Femur (tissue), 1 donor: ENCODE measurements at places on chromosomes 12 and 14.

- no peak for DNase-seq
Observed at GRCh38 chr14:67729072-67729885, 27.6 kb downstream of the RDH12 start.

DNA sequence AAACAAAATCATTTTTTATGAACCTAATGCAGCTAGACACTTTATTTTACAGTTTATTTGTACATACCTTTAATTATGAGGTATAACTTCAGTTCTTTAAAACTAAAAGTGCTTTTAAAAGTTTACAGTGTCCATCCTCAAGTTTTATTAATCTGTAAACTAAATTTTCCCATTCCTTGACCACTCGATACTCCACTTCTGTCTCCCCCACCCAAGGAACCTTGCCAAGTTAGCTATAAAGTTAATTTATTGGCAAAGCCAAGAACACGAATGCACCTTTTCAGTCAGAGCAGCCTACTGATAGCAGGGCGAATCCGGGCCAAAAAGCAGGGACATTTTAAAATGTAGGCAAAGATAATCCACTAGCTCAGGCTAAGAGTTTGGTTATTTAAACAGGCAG lies 29.6 kb downstream of the NAA30 start:
- no peak for DNase-seq

DNA sequence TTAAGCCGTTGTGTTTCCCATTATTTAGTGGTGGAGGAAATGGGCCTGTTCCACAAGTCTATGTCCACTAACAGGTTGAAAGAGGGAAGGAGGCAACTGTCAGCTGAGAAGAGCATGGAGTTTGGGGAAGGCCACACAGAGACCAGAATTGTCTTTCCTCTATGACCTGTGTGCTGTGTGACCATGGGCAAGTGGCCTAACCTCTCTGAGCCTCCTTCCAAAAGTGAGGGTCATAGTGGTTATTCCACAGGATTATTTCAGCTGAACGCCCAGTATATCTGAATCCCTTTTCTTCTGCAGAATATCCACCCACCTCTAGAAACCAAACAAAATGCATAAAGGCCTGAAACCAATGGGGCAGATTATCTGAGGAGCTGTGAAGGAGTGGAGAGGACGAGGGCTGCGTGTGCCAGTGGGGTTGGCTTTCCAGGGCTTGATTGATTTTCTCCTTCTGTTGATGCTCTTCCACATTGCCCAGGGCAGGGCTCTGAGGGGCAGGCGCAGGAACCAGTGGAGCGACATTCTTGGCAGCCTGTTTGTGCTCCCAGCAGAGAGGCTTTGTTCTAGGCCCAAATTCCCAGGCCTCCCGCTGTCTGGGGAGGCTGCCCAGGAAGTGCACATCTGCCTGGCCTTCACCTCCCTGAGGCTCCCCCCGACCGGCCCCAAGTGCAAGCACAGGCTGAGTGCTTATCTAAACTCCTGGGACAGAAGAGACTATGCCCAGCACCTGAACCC lies 452.7 kb downstream of the BCL11B start:
- DNase-seq = no peak

DNA sequence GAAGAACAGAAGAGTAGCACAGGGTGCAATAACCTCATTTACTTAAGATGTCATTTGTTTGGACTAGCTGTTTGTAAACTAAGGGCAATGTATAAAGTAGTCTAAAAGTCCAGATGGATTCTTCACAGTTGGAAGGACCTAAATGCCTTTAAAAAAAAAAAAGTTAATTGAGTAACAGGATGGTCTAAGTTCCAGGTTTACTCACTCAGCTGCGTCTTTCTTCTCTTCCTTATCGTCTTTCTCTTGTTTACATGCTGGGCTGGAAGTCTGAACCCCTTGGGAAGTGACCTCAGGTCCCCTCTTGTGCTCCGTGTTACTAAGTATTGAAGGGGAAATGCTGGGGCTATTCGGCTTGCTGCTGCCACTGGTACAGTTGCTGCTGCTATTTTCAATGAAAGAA lies 82.5 kb downstream of the SH2B3 start:
- DNase-seq = no peak

GRCh38 chr14:62739647-62740046 lies 305.6 kb downstream of the KCNH5 start:
- no peak for DNase-seq

DNA sequence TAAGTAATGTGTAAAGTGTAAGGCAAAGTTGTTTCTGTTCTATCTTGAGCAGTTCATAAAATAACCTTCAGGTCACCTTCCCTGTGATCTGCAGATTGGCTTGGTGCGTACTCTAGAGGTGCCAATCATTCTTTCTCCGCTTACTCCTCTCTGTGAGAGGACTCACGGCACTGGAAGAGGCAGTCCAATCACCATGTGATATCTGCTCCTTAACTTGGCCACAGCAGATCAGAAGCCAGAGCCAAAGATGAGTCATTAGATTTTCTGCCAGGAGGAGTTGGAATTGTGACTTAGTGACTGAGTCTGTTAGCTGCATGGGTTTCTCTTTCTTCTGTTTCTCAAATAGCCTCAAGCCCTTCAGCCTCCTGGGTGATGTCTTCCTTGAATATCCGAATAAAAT lies 165.5 kb downstream of the SLC41A2 start:
- DNase-seq = peak; percentile 54

- DNase-seq = no peak
Observed at GRCh38 chr12:116384691-116385485, 107.4 kb upstream of the MED13L start.

- no peak for DNase-seq
Observed at GRCh38 chr14:90649557-90650135, 166.6 kb downstream of the TTC7B start.

DNA sequence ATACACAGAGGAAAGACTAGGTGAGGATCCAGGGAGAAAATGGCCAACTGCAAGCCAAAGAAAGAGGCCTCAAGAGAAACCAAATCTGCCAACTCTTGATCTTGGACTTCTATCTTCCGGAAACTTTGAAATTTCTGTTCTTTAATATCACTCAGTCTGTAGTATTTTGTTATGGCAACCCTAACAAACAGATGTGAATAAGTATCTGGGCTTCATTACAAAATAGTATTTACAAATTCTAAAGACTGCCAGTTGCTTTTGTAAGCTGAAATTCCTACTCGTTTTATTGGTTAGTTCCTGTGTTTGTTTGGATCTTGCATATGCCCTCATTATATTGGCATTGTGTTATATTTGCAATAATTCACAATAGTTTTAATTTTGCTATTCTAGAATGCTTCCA lies 143.2 kb upstream of the USP15 start:
- DNase-seq = no peak

DNA sequence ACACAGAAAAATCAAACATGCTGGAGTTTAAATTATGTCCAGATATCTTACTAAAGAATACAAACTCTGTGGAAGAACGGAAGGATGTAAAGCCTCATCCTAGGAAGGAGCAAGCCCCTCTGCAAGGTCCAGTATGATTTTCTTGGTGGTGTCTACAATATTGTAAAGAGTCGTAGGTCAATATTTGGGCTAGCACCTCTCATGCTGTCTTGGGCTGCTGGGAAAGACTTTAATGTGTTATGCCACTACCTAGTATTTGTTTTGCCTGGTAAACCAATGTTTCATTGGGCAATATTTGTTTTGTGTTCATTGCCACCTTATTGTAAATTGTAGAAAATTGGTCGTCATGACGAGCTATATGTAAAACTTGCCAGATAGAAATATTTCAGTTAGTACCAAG lies 26.6 kb downstream of the RESF1 start:
- DNase-seq = no peak

DNA sequence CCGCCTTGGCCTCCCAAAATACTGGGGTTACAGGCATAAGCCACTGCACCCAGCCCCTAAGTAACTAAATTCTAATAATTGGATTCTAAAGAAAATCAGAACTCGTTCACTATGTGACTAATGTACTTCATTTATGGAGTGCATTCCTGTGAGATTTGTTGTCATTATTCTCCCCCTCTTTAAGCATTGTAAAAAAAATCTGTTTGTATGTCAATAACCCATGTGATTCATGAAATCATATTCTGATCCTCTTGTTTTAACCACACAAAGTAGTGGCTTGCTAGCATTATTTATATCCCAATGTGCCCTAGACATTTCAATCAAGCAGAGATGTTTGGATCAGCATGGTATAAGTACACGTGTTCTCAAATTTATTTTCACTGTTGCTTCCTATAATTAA lies 78.2 kb upstream of the OSBPL8 start:
- no peak for DNase-seq

DNA sequence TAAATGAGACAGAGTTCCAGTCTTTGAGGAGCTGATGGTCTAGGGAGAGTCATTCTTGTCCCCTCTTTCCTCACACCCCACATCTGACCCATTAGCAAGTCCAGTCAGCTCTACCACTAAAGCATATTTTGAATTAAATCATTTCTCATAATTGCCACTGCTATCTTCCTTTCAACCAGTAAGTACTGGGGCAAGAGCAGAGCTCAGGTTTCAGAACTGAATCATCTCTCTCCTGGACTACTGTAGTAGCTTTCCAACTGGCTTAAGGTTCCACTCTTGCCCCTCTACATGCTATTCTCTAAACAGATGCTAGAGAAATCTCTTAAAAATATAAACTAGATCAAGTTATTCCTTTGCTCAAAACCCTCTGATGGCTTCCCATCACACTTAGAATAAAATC lies 218.3 kb downstream of the TTC6 start:
- no peak for DNase-seq

DNA sequence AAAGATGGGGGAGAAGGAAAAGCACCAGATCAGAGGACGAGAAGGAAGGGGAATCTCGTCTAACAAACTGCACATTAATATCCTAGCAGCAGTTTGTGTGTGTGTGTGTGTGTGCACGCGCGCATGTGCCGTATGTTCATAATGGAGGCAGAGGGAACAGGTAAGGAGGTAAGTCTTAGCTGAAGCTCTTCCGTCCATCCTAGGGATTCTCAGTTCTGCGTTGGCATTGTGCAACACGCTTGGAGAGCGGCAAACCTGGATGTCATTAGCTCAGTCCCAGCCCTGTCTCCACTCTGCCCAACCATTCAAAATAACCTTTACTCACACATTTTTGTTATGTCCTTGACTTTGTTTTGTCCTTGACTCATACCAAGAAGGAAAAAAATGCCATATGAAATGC lies 1.6 kb upstream of the C1R start:
- DNase-seq = no peak

DNA sequence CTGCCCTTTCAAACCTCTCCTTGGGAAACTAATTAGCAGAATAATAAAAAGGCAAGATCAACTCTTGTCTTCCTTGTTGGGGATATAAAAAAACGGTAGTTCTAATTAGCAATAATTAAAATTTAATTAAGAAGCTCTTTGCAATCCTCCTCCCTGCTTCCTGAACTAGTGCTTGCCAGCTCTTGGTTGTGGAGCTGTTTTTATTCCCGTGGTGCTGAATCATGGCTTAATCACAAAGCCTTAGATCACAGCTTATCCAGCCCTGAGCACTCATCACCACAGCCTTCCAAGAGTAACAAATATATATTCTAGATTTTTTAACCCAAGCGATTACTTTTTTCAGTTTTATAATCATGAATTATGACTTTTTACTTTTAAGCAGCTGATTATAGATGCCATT lies 63.2 kb upstream of the INSM2 start:
- DNase-seq = no peak

DNA sequence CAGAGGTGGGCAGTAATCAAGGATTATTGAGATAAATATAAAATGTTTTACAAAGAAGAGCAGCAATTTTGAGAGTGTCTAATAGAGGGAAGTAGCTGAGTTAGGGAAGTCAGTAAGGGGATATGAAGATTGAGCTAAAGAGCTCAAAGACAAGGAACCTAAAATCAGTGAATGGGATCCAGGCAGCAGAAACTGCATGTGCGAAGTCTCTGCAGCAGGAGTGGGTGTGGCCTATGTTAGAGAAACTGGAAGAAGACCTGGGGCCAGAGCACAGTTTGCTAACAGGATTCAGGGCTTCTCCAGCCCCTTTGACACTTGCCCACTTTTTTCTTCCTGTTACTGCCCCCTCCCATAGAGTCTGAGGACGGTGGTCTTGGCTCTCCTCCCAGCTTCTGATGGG lies 36.3 kb upstream of the PLXNC1 start:
- DNase-seq = no peak

DNA sequence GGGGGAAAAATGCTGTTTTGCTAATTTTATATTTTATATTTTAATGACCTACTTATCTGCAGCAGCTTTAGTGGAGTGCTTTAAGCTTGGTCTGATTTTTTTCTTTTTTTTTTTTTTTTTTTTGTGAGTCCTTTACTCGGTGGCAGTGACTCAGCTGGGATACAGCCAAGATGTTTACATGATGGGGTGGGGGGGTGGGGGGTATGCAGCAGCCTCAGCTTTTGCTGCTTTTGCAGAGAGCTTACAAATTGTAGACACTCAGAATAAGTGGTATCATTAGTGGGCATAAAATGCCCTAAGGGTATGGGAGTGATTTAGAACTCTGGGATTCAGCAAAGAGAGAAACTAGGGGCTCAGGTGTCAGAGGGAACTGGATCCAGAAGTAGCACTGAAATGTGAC lies 38.2 kb upstream of the ARHGAP5 start:
- DNase-seq = no peak

DNA sequence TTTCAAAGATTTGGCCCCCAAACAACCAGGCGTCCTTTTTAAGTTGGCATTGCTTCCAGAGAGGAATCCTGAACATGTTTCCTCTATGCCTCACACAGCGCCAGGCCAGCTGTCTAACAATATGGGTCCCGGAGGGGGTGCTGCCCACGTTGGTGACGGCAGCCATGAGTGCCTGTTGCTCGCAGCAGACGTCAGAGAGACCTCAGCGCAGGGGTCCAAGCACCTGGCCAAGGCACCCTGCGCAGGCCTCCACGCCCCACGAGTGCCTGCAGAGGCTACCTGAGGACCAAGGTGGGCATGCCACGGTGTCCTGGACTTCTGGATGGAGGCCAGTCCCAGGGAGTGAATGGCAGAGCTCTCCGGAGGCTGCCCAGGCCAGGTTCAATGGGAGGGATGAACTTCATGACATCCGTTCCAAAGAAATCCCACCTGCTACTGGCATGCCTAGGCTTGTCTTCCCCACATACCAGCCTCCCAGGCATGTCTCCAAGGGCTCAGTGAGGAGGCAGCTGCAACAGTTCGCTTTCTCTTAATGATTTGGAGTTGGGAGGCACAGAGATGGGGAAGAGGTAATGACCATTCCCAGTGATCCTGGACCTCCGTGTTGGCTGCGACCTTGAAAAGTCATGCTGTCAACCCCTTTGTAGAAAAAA lies 11.6 kb upstream of the FOXN3 start:
- peak; percentile 75 for DNase-seq

GRCh38 chr12:54401119-54401518 lies 16.6 kb upstream of the ZNF385A start:
- no peak for DNase-seq

DNA sequence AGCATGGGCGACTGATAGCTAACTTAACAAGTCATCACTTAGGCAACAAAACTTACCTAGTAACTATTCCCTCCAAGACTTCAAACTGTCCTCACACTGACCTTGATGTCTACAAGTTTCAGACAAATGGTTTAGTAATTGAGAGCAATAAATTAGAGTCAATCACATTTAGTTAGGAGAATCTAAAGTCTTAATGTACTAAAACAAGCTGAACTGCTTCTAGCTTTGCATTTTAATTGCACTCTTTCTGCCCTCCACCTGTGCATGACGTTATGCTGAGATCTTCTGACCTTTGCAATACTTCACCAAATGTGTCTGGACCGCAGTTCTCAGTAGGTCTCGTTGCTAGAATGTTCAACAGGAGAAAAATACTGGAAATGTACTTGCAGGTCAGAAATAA lies 158.0 kb downstream of the PIK3C2G start:
- DNase-seq = no peak
